Stimulated activated CD4-positive, alpha-beta T cell treated with anti-CD3 and anti-CD28 coated beads, Interleukin-1b, Interleukin-23, amount 100 ng/mL, for 1 hour (primary cell): ENCODE measurements at places on chromosomes 7 and 10.

GRCh38 chr7:4144811-4145510 is 537.1 kb upstream of the FOXK1 start:
- no peak for DNase-seq

DNA sequence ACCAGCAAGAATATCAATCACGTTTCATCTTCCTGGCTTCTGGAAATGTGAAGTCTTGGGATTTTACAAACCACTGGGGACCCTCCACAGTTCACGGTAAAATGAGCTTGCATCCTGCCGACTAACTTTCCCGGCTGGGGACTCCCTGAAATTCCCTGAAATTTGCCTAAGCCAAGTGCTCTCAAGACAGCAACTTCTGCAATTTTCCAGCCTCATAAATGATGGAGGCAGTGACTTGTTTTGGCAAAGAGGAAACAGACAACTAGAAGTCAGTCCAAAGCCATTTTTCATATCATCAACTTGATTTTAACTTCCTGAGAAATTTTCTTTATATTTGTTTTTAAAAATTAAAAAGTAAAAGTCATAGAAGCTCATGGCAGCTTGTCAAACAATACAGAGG is 212.3 kb downstream of the FANK1 start:
- no peak for DNase-seq

- no peak for DNase-seq
Observed at GRCh38 chr7:134071355-134072331, 55.5 kb upstream of the LRGUK start.

- DNase-seq = no peak
Observed at GRCh38 chr7:30379741-30380140, 95.3 kb downstream of the ZNRF2 start.

GRCh38 chr7:1114505-1114904 is 26.6 kb downstream of the GPER1 start:
- DNase-seq = no peak

- DNase-seq = no peak
Observed at GRCh38 chr10:76830218-76830617, 807.4 kb downstream of the KCNMA1 start.

- no peak for DNase-seq
Observed at GRCh38 chr10:11683529-11684320, 58.5 kb upstream of the ECHDC3 start.

GRCh38 chr7:87105401-87105800 is 45.9 kb upstream of the ELAPOR2 start:
- no peak for DNase-seq

DNA sequence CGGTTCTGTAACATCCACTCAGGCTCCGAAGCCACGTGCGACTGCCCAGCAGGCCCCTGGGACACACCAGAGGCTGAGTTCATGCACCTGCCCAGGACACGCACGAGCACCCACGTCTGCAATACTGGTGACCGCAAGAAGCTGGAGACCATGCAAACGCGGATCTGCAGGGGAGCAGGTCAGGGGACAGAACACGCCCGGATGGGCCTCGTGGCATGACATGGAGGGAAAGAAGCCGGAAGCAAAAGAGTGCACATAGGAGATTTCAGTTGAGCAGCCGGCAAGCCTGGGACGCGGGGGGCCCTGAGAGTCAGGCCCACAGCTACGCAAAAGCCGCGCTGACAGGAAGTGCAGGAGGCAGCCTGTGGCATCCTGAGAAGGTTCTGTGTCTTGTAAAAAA is 73.7 kb downstream of the FOXL3 start:
- DNase-seq = no peak

- DNase-seq = no peak
Observed at GRCh38 chr7:70571961-70572360, 560.0 kb upstream of the GALNT17 start.

DNA sequence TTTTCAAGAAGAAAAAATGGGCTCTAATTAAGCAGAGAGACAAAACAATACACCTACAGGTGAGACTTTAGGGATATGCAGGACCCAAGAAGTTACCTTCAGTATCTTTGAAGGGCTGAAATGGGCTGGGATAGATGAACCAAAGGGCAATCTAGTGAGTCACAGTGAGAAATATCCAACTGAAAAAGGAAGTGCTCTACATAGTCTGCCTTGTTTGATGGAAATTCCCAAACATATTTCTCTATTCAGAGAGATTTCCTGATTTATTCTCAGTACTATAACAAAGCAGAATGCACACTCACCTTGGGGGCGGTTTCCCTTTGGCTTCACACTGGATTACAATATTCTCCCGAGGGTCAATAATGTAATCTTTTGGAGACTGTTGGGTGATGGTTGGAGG is 104.1 kb upstream of the LAMB4 start:
- DNase-seq = no peak

- no peak for DNase-seq
Observed at GRCh38 chr10:69333205-69333604, 54.9 kb downstream of the HK1 start.

GRCh38 chr7:142457146-142457703 is 199.4 kb upstream of the PRSS58 start:
- DNase-seq = no peak

- DNase-seq = no peak
Observed at GRCh38 chr7:64651203-64651602, 14.7 kb upstream of the ZNF107 start.

DNA sequence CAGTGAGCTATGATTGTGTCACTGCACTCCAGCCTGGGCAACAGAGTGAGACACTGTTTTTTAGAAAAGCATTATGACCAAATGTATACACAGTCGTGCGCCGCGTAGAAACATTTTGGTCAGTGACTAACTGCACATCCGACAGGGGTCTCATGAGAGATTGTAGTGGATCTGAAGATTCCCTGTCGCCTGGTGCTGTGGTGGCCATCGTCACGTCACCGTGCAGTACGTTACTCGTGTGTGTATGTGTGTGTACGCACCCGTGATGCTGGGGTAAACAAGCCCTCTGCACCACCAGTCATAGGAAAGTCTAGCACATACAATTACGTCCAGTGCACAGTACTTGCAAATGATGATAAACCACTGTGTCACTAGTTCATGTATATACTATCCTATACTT is 109.4 kb downstream of the ELFN1 start:
- no peak for DNase-seq

DNA sequence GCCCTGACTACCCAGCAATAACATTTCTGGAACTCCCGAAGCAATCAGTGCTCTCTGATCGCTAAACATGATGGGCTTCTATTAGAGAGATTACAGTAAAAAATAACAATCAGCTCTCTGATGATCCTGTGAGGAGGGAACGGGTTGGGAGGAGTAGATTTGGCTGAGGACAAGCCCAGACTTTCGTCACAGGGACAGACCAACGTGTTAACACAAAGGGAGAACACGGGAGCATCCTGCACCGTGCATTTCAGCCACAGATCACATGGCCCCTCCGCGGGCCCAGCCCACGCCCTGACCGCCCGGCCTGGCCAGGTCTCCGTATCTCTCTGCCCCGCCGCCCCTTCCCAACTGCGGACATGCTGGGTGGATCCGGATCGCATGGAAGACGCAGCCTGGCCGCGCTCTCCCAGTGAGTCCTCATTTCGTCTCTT is 95.0 kb upstream of the AGBL3 start:
- no peak for DNase-seq

GRCh38 chr10:76141376-76141775 is 710.0 kb downstream of the LRMDA start:
- no peak for DNase-seq

- DNase-seq = no peak
Observed at GRCh38 chr7:85719981-85720953, 533.4 kb upstream of the SEMA3D start.

- no peak for DNase-seq
Observed at GRCh38 chr10:111246814-111247452, 170.1 kb downstream of the ADRA2A start.

DNA sequence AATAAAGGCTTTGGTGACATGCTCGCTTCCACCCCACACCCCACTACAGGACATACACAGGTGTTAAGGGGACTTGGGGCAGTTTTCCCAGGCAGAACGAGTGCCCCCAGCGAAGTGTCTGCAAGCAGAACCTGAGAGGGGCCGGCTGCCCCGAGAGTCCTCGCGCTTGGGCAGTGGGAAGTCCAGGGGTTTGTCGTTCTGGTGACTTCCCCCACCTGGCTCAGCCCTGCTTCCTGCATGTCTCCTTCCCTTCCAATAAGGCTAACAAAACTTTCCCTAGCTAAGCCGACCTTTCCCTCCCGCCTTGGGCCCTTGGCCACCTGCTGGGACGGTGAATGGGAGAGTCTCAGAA is 916 bp downstream of the VWA2 start:
- no peak for DNase-seq

DNA sequence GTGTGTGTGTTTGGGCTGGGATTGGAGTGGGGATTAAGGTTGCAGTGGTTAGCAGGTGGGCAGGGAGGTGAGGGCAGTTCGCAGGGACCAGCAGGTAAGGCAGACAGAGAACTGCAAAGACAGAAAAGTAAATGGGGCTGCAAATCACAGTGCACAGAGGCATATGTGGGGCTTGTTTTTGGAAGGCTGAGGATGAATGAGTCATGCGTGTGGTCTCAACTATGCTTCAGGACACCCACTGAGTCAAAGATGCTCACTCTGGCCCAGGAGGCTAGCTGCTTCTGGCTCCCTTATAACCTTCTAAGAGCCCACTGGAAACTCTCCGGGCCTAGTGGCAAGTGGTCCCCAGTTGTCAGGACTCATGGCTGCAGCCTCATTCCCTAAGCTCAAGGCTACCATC is 118.2 kb downstream of the ZNF248 start:
- no peak for DNase-seq

DNA sequence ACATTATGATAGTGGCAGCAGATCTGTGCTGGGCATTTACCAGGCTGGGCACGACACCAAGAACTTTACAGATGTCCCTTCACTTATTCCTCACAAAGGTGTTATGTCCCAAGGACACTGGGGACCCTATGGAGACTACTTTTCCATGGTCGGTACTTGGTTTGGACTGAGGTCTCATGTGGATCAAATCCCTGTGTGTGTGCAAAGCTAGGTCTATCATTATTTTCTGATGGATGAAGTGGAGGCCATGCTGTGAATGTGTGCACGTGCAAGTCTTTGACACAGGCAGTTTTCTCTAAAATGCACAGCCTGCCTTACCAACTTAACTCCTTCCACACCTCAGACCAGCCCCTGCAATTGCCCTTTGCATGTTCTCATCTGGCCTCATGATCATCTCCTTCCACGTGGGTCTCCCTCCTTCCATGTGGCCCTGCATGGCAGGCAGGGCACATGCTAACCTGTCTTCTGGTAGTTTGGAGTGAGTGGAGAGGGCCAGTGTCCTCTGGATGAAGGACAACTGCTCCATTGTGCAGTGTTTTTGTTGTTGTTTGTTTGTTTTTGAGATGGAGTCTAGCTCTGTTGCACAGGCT is 16.0 kb upstream of the ZNF273 start:
- DNase-seq = no peak

GRCh38 chr7:85135977-85136376 is 50.9 kb downstream of the SEMA3D start:
- no peak for DNase-seq

DNA sequence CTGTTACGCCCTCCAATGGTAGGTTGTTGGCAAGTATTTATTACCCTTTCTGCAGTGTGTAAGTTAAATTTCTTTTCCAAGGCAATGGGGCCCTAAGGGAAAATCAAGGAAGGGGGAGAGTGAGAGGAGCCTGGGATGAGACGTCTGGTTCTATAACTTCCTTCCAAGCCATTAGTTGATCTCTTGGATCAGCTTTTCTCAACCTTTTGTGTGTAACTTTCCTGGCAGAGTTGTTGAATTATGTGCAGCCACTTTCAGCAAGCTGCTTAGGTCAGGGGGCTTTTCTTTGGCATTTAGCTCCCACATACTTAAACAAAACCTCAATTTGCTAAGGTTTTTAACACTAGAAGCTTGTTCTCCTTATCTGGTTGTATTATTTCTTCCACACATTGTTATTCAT is 127.1 kb downstream of the NXPH1 start:
- no peak for DNase-seq

DNA sequence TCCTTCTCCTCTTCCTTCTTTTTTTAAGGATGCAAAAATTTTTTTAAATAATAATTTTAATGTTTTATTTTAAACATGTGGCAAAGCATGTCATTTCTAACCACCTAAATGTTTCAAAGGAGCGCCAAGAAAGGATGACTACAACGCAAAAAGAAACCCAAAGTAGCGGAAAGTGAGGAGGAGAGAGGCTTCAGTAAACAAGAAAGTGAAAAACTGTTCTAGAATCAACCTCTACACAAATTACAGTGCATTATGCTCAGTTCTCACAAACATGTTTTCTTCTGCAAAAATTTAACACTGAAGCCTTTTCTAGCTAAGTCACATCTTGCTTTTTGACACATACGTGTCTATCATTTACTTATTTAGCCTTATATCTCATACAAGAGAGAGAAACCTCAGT is 948.6 kb downstream of the GATA3 start:
- no peak for DNase-seq

- DNase-seq = no peak
Observed at GRCh38 chr7:139362302-139362701, 2.6 kb downstream of the LUC7L2 start.

- no peak for DNase-seq
Observed at GRCh38 chr7:8205537-8205936, 56.4 kb downstream of the ICA1 start.

DNA sequence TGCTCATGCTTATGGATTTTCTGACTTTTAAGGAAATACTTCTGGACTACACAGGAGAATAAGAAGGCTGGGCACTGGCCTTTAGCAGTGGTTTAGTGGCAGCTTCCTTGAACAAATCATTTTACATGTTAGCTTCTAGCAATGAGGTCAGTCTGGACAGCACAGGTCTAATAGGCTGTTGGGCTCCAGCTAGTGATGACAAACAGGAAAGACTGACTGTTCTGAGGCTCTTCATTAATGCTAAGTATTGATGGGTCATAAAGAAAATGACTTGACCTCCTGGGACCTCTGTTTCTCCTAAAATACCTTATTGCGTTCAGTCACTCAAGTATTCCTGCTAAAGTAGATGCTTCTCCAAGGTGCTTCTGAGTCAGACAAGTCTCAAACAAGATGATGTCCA is 4.9 kb upstream of the RHOBTB1 start:
- DNase-seq = no peak

DNA sequence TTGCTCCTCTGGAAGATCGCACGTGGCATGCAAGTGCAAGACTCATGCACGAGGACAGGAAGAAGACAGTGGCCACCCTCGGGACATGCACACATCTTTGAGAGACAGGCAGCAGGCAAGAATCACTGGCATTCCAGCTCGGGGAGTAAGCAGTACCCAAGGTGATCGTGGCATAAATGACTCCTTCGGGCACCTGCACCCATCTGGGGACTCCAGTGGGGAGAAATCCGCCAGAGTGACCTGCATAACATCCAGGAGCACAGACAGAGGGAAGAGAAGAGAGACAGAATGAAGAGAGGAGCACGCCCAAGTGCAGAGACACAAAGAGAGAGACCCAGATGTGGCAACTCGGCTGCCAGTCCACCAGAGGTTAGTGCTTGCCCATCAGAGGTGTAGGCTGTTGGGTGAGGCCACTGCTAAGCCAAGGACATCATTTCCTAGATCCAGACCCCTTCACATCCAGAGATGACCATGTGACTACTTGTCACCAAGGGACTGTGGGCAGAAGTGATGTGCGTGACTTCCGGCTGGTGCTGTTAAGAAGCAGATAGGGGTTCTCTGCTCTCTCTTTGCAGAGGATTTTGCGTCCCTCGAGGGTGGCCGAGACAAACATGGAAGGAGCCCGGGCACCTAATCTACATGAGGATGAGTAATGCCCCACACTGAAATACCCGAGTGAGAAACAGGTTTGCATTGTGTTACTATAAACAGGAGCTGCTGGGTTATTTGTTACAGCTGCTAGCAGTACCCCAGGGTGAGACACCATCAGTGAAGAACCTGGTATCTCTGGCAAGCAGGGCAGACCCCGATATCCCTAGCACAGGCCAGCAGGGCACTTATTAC is 80.6 kb downstream of the VWA2 start:
- no peak for DNase-seq
